SJCRH30 (cell line): ENCODE measurements at places on chromosomes 4 and X.
A peak's percentile ranks its signal among the peaks of the same experiment; 100 is the strongest.

GRCh38 chrX:30888526-30889146, 418 bp downstream of the TAB3 start:
- DNase-seq, result peak; percentile 7

GRCh38 chrX:6019076-6019475, 209.6 kb downstream of the NLGN4X start:
- no peak for DNase-seq

DNA sequence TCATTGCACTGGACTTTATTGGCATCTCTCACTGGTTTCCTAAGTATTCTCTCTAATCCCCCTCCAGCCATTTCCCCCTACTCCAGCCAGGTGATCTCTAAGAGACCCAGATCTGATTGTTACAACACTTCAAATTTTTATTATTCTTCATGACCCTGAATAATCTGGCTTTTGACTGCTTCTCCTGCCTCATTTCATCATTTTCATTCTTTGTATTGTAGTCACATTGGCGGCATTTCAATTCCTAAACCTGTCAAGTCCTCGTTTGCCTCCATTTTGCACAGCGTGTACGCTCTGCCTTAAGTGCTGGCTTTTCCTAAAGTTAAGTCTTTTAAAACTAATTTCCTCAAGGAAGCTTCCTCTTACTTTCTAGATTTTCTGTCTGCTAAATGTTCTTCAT, 31.6 kb downstream of the UBE2K start:
- DNase-seq, result no peak

DNA sequence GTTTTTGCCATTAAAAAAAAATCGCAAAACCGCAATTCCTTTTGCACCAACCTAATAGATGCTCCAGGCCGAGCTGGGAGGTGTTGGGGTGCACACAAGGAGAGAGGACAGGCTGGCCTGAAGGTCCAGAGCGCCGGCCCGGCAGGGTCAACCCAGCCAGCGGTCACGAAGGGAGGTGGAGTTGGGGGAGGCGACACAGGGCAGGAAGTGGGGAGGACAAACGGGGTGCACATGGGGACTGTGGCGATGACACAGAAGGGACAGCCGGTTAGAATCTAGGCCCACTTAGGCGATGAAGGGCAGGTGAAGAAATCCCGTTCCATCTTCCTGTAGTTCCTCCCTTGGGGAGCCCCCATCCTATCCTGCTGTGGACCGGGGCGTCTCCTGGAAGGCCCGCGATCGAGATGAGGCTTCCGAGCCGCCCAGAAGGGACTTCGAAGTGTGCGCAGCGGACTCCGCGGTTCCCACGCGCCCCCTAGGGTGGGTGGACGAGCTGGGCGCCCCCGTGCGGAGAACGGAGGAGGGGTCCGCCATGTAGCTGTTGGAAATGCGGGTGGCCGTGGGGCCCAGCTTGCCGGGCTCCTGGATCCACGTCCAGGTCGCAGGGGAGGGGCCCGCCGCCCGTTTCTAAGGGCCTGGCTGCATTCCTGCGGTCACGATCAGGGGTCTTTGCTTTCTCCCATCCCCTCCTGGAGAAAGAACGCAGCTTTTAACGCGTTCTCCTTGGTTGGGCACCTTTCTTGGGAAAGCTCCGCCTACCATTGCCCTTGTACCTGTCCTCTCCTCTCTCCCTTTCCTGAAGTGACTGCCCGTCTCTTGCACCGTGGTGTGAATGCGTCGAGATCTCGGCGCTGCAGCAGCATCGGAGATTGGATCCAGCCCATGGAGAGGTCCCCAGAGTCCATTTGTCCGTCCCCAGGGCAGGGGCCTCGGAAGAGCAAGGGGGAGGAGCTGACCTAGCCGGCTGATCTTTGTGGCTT, 17.0 kb upstream of the HPF1 start:
- DNase-seq, result no peak

DNA sequence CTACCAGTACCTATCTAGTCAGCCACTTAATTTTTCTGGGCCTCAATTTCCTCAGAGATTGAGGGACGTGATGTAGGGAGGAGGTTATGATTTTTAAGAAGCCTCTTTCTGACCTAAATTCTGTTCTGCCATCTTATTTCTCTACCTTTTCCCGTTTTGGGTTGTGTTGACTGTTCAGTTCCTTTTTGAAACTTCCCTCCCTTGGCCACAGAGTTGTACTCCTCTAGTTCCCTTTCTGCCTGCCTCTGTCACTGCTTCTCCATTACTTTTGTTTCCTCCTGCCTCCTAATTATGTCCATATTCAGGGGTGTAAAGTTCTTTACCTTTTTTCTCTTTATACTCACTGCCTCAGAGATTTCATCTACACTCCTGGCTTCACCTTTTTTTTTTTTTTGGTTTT, 25.4 kb downstream of the CLCN5 start:
- no peak for DNase-seq

- no peak for DNase-seq
Observed at GRCh38 chrX:1215123-1215823, 2.8 kb upstream of the CRLF2 start.

- DNase-seq, result no peak
Observed at GRCh38 chr4:19117022-19117421, 1095.5 kb upstream of the LCORL start.

DNA sequence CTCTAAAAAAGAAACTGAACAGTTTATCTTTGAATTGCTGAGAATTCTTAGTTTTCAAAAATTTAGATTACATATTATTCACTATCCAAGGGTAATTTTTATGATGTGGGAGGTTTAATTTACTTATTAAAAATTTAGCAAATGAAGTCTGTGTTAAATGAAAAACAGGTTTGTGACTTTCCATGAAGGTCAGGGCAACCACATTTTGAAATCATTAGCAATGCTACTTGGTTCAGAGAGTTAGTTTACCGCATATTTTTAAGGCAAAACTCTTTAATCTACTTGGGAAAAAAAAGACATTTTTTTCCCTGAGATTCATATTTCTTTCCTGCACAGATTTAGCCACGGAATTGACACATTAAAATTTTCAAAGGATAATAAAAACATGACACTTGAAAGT, 37.3 kb upstream of the PRSS12 start:
- DNase-seq, result no peak

GRCh38 chrX:42028109-42028508, 104.8 kb upstream of the CASK start:
- no peak for DNase-seq

GRCh38 chr4:69764311-69764710, 3.9 kb upstream of the SULT1B1 start:
- DNase-seq, result peak; percentile 17

- no peak for DNase-seq
Observed at GRCh38 chrX:65591206-65591605, 56.6 kb upstream of the LAS1L start.

- no peak for DNase-seq
Observed at GRCh38 chrX:132443196-132444135, 45.4 kb downstream of the MBNL3 start.
